Stimulated activated CD8-positive, alpha-beta memory T cell treated with anti-CD3 and anti-CD28 coated beads, Interleukin-7, amount 100 ng/mL, for 48 hours (primary cell): ENCODE measurements at places on chromosomes 1 and 21.

DNA sequence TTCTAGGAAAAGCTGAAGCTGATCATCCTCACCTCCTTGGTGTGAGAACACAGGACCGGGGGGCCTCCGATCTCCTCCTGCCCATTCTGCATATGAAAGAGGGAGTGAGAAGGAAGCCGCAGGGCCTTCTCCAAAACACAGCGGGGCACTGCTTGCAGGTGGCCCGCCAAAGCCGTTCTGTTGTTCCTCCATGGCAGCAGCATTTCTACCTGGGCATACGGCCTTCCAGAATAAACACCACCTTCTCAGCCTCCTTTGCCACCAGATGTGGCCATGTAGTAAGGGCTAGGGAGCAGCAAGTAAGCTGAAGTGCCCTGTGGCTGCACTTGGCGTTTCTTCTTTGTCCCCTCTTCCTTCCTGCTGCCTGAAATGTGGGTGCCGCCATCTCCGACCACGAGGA, 214.9 kb downstream of the TOMM20 start:
- no peak for DNase-seq

DNA sequence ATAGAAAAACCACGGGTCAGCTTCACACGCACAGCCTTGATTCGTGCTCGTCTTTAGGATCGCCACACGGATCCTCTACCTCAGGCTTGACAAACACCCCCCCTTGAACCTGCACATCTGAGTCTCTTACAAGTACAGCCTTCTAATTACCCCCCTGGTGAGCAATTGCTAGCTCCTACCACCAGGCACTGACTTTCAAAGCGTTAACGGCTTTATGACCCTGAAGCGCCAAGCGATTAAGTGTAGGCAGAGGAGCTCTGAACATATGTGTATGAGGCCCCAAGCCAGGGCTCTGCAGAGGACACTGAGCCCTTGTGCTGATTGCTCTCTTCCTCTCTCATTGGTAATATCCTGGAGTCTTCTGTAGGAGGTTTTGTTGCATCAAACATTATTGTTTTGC, 55.7 kb upstream of the EPHA8 start:
- DNase-seq, result no peak

DNA sequence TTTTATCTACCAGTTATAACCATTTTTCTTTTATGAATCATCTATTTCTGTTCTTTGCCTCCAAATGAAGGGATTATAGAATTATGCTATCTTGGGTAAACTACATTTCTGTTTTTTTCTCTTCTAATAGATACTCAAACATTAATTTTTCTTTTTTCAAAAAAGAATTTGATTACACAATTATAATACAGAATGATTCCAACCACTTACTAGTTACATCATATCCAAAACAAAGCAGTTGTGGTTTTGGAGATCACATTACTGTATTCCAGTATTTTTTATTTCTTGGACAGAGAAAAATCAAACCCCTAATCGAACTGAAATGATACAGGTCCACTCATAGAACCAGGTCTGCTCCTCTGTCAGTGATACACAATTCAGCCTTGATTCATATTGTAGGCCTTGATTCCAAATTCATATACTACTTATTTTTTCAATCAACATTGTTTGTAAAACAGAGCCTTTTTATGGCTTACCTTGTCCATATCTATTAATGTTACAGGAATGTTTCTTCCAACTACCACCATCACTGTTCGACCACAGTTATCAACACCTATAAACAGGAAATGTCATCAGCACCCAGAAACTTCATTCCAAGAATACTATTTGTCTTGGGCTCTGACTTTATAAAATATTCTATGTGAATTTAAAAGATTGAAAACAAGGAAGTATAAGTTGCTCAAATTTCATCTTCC, 43.2 kb downstream of the GDAP2 start:
- DNase-seq, result no peak

- no peak for DNase-seq
Observed at GRCh38 chr21:38307771-38308531, 51.2 kb downstream of the KCNJ15 start.
